Stomach (tissue), 19 donors: ENCODE measurements at places on chromosomes 2 and 18. TPM values are rescaled to one million over a fixed set of nuclear protein-coding genes. Genes with fewer than 3 reads are reported as not detected.
A peak's percentile ranks its signal among the peaks of the same experiment; 100 is the strongest.

SERPINB13 gene
- not detected for total RNA-seq

GRCh38 chr2:27095745-27096651, 9.4 kb downstream of the KHK start:
- peak; percentile 64 for DNase-seq

GRHL1 gene
- 5.7 TPM for total RNA-seq

DNA sequence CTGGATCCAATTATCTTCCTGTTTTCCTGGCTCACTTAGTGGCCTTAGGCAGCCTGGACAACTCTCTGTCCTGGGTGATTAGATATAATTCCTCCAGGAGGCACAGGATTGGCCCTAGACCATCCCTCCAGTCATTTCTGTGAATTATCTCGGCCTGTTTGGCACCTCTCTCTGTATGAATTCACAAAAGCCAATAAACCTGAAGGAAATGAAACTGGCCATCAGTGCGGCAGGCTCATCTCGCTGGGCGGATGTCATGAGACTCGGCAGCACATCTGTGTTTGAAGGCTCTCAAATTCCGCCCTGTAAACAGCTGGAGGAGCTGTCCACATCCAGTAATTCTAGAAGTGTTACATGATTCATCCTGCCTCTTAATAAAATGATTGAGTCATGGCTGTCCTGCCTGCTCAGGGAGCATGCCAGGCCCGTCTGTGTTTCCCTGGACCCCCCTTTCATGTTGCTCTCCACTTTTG, 38.6 kb downstream of the ACOXL start:
- DNase-seq, result no peak

GREB1L gene
- total RNA-seq, result 7.5 TPM

EGR4 gene
- not detected for total RNA-seq

CHST9 gene
- 1.7 TPM for total RNA-seq

DNA sequence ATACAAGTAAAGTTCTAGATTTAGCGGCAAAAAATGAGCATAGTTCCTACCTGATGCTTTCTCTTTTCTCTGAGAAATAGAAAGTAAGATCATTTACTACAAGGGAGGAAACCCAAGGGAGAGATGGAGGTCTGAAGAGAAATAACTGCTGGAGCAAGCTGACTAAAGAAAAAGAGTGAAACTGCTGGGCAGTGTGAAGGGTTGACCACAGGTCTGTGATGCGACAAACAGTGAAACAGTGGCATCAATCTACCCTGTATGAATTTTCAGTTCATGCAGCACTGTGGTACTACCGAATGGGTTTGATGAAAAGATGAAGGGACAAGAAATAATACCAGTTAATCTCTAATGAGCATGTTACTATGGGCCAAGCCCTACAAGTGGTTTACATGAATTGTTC, 52.2 kb downstream of the CUL3 start:
- no peak for DNase-seq

DNA sequence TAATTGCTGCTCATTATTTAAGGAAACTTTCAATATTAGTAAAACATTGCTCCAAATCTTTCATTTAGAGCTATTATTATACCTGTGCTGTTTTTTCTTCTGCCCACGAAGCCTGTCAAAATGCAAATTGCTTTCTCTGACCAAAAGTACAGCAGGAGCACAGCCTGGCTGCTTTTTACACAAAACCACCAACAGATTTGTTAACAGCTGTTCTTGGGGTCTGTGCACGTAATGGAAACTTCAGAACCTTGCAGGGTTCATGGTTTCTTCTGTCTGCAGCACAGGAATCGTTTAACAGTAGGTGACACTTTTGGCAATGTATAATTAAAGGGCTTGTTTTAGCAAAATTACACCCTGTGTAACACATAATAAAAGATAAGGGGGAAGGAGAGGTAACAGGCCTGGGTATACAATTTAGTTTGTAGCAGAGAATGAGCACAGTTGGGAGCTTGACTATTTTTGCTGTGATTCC, 447.3 kb downstream of the KCNJ3 start:
- no peak for DNase-seq

DNA sequence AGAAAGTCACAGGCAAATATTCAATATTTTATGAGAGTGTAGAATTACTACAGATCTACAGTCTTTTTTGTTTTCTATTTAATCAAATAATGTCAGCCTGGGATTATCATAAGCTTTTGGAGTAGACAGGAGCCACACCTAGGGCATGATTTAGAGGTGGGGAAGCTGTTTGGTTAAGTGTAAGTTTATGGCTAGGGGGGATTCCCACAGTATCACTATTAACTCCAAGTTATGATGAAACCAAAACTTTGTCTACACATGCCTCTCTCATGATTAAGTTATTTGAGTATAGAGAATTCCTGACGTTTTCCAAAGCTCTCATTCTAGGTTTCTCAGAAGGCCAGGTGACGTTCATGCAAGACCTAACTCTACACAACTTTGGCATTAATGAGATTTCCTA, 2.1 kb downstream of the SERPINB10 start:
- DNase-seq, result no peak

DNA sequence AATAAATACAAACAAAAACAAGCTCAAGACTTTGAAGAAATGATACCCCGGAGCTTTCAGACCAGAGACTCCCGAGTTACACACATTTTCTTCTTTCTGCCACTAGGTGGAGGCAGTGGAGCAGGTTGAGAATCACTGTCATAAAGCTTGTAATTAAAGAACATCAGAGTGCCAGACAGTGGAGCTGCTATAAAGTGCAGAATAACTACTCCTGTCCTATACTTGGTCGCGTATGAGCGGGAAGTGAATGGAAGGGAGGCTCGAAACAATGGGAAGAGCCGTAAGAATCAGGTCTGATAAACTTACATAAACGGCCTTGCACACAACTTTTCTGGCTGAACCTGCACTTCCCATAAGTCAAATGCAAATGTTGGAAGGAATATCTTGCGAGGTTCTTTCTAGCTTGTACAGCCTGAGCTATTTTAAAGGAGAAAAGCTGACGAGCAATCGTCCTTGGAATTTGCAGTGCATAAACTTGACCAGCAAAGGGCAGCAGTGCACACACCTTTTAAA, 189.0 kb downstream of the RPIA start:
- no peak for DNase-seq

GRCh38 chr2:39948016-39948719, 169.1 kb upstream of the THUMPD2 start:
- no peak for DNase-seq

RTP5 gene
- not detected for total RNA-seq

MROH2A gene
- not detected for total RNA-seq

DNA sequence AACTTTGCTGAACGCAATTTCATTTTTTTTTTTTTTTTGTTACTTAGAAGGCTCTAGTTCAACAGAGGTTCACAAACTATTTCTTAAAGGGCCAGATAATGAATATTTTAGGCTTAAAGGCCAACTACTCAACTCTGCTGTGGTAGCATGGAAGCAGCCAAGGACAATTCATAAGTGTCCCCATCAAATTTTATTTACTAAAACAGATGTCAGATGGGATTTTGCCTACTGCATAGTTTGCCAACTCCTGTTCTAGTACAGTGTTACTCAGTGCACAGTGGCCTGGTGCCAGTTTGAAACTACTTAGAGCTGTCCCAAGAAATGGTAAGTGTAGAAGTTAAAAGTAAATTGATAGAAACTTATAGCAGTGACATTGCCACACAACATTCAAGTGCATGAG, 949.4 kb upstream of the FANCL start:
- no peak for DNase-seq

GRCh38 chr18:13269013-13269280, 50.4 kb downstream of the LDLRAD4 start:
- no peak for DNase-seq

- no peak for DNase-seq
Observed at GRCh38 chr2:206275312-206276055, 1.0 kb downstream of the ZDBF2 start.

ANKRD30BL gene
- total RNA-seq, result 0.73 TPM

IL36G gene
- total RNA-seq, result not detected

DNA sequence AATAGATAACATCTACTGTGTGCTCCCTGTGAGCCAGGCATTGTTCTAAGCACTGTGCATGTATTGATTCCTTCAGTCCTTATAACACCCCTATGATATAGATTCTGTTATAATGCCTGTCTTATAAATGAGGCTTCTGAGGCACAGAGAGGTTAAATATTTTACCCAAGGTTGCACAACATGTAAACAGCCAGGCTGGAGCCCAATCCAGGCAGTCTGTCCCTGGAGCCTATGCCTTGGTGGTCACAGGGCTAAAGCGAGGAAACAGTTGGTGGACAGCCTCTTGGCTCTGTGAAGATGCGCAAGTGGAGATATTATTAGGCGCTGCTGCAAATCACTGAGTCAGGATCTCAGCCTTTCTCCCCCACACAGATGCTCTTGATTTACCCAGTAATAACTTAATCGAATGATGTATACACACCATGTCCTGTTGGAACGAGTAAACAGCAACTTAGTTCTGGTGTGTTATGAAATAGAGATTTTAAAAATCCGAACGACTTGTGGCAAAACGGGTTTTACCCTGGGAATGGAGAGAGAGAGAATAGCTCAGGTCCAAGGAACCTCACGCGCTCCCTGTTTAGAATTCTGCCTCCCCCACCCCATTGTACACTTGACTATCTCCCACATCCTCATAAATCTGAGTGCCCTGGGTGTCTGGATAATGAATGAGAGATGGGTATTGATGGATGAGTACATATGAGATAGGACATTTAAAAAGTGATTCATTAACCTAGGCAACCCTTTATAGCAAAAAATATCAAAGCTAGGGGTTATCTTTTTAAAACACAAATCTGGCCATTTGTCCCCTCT, 231.9 kb downstream of the BCL2 start:
- DNase-seq, result no peak

DNA sequence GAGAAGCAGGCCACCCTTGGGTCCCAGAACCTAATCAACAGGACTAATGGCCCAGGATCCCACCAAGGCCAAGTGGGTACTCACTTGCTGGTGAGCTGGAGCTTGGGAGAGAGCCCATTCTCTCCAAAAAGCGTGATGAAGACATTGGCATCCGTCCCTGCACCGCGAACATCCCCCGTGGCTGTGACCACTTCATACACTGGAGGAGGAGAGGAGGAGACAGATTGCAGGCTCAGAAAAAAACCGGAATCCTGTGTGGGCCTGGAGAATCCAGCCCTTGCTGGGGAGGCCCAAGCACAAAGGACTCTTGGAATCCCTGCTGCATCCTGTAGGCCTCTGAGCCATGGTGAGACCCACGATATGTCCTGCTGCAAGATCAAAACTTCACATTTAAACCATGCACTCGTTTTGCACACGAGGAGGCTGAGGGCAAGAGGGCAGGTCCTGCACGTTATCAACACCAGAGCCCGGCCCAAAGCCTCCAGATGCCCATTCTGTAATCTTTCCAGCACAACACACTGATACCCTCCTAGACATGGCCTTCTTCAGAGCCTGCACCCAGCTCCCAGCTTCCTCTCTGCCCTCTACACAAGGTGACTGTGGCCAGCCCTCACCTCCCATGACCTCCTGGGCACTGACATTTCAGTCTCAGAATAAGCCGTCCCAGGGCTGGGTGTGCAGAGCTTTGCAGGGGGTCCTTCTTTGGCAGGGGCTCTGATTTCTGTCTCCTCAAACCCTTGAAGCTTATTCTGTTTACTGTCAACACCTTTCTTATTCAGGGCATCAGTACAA, 7.8 kb downstream of the LOXHD1 start:
- no peak for DNase-seq

GRCh38 chr2:226187616-226188015, 612.0 kb downstream of the IRS1 start:
- DNase-seq, result no peak

GAREM2 gene
- total RNA-seq, result under 0.01 TPM

MEIS1 gene
- total RNA-seq, result 159 TPM

DNA sequence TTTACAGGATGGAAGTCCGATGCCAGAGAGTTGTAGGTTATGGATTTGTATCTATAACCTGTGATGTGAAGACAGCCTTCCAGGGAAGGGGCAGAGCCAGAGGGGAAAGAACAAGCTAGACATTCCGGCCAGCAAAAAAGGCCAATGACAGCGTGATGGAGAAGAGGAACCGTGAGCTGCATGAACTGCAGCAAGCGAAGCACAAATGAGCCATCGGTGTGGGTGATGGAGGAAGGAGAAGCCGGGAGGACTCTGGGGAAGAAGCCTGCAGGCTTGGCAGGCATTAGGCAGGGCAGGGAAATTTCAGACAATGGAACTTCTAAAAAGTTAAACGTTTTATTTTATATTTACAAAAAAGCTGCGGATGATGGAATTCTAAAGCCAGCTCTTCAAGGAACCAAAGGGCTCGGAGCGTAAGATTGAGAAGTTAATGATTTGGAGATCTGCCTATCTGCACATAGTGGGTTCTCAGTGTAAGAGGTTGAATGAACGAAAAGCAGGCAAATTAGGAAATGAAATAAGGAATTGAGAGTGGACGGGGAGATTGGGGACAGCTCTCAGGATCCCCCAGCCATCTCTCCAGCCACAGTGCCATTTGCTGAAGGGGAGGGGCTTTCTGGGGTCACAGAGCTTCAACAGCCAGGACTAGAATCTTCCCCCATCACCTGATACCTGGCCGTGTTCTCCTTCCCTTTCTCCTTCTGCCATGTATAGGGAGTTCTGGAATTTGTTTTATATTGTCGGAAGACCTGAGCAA, 28.4 kb downstream of the NGEF start:
- DNase-seq, result no peak

DNA sequence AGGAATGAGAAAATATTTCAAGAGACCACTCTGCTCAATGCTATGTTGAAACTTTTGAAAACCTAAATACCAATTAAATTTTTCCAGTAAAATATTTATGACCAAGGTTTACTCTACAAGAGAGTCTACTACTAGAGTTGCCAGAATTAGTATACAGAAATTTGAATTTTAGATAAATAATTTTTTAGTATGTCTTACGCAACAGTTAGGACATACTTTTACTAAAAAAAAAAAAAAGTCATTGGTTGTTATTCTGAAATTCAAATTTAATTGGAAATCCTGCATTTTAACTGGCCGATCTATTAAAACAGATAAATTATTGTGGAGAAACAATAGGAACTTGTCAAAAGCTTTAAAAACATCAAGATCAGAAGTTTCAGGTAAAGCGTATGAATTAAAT, 49.1 kb upstream of the TMEM200C start:
- no peak for DNase-seq

- no peak for DNase-seq
Observed at GRCh38 chr18:2827061-2827460, 19.7 kb upstream of the EMILIN2 start.

DNA sequence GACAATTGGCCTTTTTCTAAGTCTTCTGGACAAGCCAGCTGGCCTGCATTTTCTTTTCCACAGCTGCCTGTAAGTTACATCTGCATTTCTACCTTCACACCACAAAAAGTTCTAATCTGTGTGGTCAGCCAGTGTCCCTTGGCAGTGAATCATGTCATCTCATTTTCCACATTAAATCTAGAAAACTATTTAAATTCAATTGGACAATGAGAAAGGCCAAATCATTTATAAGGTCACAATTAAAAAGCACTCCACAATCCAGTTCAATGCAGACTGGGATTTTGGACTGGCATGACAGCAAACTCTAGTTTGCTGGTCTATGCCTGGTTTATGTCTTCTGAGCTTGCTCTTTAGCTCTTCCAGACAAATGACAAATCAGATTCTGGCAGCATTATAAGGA, 494.2 kb upstream of the SPHKAP start:
- no peak for DNase-seq

DNA sequence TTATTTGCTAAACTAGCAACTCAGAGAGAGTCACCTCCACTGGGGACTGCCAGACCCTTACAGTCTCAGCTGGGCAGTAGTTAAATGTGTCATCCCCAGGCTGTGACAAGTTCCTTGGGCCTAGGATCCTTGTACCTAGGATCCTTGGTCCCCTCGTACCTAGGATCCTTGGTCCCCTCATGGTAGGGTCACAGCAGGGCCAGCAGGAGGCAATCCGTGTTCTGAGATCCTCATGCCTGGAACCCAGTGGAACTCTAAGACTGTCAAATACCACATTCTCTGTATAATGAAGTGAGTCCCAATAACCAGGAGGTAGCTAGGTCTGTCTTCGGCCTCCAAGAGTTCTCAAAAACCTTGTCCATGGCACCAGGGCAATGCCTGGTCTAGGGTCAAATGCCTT, 60.8 kb downstream of the LYPD6B start:
- no peak for DNase-seq
